ENCODE measurements at places on chromosomes 6 and 20. TPM values are rescaled to one million over a fixed set of nuclear protein-coding genes. Genes with fewer than 3 reads are reported as not detected.

CCN6 gene
- total RNA-seq = not detected

SLC17A2 gene
- total RNA-seq = not detected

SLPI gene
- not detected for total RNA-seq

EPB41L2 gene
- total RNA-seq = 51.2 TPM

PACSIN1 gene
- total RNA-seq = not detected

ELOVL4 gene
- total RNA-seq = 2.3 TPM

C6orf52 gene
- 1.1 TPM for total RNA-seq

LPA gene
- total RNA-seq = not detected

ECT2L gene
- not detected for total RNA-seq

YIPF3 gene
- total RNA-seq = 122 TPM
